CD4-positive, alpha-beta T cell treated with Interleukin-17A for 1 hour (primary cell): ENCODE measurements at places on chromosomes 6 and 20.

DNA sequence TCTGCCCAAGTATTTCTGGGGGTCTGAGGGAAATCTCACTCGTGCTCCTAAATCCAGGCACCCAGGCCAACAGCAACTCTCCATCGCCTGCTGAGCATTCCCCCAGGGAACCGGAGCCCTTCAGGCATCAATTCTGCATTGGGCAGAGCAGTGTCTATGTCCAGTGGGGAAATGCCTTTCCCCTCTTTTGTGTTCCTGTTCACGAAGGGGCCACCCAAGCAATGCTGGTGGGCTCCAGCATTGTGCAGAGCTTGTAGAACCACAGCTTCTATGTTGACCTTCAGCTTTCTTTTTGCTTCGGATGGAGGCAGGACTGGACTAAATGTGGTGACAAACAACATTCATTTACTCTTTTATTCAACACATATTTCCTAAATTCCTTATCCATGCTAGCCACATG is 27.2 kb upstream of the DDR1 start:
- DNase-seq: no peak

GRCh38 chr20:11200423-11200822 is 526.6 kb upstream of the JAG1 start:
- no peak for DNase-seq

DNA sequence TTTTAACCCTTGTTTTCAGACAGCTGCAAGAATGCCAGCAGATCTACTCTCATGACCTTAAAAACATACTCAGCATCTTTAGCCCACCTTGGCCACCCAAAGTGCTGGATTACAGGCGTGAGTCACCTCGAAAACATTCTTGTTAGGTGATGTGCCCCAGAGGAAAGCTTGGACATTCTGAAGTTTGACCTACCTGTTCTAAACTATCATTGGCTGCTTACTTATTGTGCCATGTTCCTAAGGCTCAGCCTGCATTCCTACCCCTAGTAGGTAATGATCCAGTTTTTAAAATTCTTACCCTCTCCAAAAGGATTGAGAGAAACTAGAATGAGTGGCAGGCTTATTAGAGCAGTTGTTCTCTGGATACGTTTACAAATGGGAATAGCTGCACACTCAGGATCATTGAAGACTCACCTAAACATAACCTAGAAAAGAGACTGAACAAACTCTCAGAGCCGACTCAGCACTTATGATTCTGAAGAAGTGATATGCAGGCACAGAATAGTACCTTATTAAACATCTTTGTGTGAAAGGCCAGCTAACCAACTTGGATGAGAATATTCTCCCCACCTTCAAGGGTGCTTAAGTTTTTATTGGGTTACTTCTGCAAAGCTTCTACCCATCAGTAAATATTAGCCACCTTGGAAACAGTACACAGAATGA is 362.1 kb downstream of the NRN1 start:
- DNase-seq: no peak

GRCh38 chr6:106141441-106142237 is 55.5 kb downstream of the PRDM1 start:
- peak; percentile 53 for DNase-seq

DNA sequence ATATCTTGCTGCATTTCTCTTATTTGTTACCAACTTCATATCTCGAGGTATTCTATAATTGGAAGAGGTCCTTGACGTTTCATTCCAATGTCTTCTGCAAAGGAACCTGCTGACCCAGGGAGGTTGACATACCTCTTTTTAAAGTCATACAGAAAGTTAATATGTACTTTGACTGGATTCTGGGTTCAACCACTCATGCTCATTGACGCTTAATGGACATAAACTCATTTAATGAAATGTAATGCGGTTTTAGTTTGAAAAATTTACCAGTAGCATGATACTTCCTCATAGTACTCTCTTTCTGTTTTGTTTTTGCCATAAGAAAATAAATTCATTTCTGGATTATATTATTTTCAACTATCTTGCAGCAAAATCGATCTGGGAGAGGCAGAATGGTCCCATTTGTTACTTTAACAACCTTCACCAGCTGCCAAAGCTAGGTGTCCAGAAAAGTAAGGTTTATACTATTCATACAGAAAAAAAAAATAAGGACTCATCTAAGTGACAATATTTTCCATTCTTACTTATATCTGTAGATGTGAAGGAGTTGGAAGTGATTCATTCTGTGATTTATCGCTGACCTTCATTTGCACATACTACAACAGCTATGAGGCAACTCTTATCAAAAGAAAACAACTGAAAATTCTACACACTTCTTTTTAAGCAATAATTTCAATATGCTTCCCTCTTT is 101.6 kb downstream of the ATXN1 start:
- DNase-seq: no peak

DNA sequence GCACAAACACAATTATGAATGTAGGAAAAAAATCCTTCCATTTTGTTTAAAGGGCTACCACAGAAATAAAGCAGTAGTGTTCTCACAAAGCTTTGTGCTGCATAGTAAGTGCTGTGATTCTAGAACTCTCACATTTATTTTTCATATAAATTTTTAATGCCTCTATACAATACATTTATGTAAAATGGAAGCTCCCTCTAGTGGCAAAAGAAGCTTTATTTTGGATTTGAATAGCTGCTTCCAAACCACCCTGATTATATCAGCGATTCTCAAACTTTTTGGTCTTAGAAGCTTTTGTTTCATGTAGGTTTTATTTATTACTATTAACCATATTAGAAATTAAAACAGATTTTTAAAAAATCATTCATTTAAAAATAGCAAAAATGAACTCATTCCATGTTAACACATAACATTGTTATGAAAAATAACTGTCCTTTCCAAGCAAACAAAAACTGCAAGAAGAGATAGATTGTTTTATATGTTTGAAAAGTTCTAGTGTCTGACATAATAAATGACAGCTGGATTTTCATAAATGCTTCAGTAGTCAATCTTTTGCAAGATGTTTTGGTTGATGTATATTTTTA is 38.4 kb downstream of the HS3ST5 start:
- DNase-seq: no peak

DNA sequence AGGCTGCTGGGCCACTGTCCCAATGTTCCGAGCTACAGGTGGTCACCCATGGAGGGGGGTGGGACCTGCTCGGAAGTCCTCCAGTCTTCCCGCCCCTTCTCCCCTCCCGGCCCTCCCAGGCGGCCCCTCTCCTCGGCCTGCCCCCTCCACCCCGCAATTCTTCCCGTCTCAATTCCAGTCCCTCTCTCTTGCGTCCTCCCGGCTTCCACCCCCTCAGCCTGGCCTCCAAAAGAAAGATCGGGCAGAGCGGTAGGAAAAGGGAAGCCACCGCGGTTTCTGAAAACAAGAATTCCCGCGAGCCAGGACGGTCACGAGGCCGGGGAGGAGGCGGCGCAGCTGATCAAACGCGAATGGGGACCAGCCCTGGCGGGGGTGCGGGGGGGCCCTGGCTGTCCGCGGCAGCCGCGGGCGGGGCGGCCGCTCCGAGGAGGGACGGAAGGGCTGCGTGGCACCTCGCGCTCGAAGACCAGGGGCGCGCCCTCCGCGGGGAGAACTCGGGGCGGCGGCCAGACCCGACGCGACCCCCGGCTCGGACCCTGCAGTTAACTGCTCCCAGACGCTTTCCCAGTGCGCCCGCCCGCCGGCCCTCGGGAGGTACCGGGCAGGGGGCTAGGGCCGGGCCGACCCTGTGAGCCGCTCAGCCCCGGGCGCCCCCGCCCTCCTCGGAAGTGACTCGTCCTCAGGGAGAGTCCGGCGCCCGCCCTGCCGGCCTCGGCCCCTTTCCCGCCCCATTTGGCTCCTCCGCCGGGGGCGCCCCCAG is 1.0 kb downstream of the PXDC1 start:
- DNase-seq: peak; percentile 25

DNA sequence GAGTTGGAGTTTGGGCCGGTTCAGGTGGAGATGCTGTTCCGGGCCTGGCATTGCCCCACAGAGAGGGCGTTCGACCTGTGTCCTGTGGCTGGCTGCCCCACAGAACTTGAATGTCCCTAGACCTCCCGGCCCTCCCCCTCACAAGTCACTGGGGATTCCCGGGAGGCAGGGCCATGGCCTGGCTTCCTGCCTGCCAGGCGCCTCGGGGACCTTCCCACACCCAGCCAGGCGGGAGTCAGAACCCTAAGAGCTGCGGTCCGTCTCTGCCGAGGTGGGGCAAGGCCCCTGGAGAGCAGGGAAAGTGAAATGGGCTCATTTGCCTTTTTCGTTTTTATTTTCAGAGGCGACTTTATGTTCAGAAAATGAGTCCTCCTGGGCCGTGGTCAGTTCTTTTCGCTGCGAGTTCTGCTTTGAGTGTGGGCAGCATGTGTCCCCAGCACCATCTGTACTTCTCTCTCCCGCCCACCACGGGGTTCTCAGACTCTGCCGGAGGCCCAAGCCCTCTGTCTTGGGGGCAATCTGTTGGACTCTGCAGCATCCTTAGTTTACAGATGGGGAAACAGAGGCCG is 8.5 kb downstream of the RBM38 start:
- peak; percentile 62 for DNase-seq

GRCh38 chr6:106773522-106773921 is 144.1 kb downstream of the QRSL1 start:
- no peak for DNase-seq

GRCh38 chr20:11918981-11919380 is 1.3 kb downstream of the BTBD3 start:
- no peak for DNase-seq

DNA sequence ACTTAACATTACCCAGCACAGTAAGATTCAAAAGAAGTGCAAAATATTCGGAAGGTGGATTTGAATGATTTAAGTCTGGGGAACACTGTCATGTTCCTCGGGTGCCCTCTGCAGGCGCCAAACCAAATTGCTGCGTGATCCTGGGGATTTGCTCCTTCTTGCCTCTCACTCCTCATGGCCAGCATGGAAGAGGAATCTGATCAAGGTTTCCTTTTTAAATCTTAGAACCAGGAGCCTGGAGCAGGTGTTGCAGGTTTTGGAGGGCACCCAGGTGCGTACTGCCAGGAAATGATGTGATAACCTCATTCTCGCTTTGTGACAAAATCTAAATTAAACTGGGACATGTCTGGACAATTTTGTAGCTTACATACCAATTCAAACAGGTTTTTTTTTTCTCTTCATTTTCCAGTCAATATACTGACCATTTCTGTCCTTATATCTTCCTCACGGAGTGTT is 8.1 kb upstream of the PFDN4 start:
- peak; percentile 71 for DNase-seq

GRCh38 chr20:10714236-10714975 is 40.6 kb upstream of the JAG1 start:
- DNase-seq: no peak

DNA sequence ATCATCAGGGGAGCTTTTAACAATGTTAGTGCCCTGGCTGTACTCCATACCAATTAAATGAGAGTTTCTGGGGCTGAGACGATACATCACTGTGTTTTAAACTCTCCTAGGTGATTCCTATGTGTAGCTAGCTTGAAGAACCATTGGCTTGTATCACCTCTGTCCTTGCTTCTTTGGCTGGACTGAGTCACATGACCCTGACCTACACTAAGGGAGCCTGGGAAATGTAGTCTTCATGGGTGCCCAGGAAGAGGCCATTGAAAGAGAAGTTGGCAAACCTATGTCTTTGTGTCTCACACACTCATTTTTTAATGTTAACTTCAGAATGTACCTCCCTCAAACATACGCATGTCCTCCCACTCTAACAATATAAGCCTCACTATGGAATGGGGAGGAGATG is 506.6 kb downstream of the DHX35 start:
- no peak for DNase-seq

- no peak for DNase-seq
Measured at GRCh38 chr6:19245656-19246055, 591.5 kb upstream of the ID4 start.

DNA sequence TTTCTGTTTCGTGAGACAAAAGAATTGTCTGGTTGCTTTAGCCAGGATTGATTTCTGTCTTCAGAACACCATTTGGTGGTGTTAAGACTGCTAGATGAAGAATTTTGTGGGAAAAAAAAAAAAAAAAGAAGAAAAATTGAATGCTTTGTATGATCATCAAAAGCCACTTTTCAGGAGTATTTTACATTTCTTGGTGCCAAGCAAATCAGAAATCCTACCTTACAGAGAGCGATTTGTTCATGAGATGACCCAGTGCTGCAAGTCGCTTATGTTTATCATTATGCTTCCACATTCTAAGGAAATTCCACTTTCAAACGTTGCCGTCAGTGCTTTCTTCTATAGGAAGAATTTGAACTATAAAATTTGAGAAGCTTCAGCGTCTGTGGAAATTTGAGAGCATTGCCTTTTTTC is 228.7 kb downstream of the BCKDHB start:
- DNase-seq: no peak

DNA sequence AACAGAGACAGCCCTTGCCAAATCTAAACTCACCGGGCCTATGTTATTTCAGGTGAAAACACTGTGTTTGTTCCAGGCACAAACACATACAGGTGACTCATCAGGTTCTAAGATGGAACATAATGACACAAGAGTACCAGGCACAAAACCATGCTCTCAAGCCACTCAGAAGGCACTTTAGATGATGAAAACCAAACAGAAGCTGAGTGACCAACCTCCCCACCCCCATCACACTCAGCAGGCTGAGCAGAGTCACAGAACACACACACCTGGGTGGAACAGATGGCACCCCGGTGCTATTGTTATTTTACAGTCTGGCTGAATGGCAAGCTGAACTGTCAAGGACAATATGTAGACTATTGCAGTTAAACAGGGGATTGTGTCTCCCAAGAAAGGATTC is 20.6 kb upstream of the NKX2-2 start:
- DNase-seq: no peak

DNA sequence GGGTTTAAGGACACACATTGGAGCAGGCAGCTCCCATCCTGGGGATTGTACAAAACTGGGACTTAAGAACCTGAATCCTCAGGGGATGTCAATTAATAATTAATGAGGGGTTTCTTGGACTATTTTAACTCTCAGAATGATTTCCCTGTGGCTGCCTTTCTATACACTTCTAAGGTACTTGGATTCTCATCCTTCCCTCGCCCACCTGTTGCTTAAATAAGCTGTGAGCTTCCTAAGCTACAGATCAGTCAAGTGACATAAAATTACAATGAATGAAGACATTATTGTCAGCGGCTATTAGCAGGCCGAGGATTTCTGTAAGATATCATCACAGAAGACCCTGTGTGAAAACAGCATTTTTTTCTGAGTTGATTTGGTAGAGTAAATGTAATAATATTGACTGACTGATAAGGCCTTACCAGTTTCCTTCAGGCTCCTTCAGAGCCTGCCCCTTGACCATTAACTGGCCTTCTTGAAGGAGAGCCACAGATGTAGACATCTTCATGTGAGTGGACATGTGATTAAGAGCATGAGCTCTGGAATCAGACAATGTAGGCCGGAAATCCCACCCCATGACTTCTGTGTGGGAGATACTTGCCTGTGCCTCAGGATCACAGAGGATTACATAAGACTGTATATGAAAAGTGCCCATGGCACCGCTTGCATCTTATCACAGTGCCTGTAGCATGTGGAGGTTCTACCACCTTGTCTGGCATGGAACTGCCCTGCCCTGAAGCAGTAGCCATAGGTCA is 101.7 kb downstream of the TULP4 start:
- DNase-seq: no peak
